ENCODE measurements at places on chromosomes 5 and 9.
A peak's percentile ranks its signal among the peaks of the same experiment; 100 is the strongest.

DNA sequence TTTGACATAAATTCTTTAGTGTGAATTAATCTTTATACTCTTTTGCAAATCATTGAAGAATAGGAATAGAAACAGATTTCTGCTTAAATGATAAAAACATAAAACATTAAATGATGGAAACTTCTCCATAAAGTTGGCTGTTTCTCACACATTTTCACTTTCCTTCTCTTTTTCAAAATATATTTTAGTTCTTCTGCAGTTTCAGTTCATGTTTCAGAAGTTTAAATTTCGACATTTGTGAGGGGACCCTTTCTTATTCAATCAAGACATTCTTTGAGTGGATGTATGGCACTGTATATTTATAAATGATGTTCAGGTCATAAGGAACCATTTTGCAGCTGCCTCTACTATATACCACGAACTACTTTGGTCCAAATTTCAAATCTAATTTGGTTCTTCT, 34.6 kb downstream of the TNFAIP8 start:
- DNase-seq, result no peak

DNA sequence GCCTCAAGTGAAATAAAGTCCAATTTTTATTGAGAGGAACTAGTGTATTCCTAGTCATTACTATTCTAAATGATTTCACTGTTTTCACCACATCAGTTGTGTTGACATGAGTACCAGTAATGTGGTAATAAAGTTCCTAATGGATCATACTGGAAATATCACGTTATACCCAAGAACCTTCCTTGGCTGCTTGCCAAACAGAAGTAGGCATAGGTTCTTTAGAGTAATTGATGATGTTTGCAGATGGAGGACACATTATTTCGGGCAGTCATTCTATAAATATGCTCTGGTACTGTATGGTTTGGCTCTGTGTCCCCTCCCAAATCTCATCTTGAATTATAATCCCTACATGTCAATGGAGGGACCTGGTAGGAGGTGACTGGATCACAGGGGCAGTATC, 15.1 kb downstream of the SNCAIP start:
- no peak for DNase-seq

DNA sequence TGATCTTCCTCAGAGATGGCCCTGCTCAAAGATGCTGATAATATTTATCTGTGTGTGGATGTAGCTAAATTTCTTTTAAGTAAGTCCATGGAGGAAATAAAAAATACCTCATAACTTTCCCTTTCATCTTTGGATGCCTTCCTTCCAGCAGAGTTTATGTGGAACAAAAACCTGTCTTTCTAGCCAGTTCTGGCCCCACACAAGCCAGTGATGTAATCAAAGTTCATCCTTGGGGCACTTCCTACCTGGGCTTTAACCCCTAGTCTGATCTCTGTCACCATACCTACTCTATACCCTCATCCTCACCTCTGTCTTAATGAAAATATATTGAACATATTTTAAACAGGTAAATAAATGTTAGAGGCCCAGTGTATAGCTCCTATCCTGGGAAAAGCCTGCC, 39.8 kb upstream of the RASGRF2 start:
- no peak for DNase-seq

- DNase-seq, result no peak
Observed at GRCh38 chr5:1923766-1924165, 41.0 kb upstream of the IRX4 start.

- no peak for DNase-seq
Observed at GRCh38 chr9:89738137-89738932, 133.5 kb downstream of the GADD45G start.

- no peak for DNase-seq
Observed at GRCh38 chr9:137302449-137303150, 529 bp upstream of the NRARP start.

DNA sequence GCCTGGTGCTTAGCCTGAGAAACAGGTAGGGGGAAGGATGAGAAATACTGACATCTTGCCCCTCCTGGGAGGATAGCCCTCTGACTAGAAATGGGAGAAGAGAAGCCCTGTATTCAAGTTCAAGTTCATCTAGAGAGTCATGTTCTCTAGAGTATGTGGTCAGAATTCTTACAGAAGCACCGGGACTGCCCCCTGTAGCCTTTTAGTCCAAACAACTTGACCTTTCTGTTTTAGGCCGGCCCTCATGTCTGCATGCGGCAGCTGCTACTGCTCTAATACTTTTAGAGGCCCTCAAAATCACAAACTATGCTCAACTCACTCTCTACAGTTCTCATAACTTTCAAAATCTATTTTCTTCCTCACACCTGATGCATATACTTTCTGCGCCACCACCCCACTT, 47.7 kb downstream of the PHAX start:
- DNase-seq, result no peak

DNA sequence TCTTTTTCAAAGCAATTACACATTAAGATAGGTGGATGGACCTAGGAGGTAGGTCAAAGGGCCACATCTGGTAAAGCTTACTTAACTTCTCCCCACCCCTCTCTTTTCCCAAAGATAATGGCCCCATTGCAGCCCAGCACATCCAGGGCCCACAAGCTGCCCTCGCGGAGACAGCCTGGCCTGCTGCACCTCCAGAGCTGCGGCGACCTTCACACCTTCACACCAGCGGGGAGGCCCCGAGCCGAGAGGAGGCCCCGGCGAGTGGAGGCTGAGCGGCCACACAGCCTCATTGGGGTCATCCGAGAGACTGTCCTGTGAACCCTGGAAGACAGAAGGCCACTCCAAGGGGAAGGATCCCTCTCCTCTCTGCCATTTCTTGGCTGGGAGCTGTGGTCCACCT, 66.5 kb downstream of the ENTREP1 start:
- no peak for DNase-seq

- DNase-seq, result peak; percentile 19
Observed at GRCh38 chr5:139512786-139513390, 30.3 kb upstream of the STING1 start.

DNA sequence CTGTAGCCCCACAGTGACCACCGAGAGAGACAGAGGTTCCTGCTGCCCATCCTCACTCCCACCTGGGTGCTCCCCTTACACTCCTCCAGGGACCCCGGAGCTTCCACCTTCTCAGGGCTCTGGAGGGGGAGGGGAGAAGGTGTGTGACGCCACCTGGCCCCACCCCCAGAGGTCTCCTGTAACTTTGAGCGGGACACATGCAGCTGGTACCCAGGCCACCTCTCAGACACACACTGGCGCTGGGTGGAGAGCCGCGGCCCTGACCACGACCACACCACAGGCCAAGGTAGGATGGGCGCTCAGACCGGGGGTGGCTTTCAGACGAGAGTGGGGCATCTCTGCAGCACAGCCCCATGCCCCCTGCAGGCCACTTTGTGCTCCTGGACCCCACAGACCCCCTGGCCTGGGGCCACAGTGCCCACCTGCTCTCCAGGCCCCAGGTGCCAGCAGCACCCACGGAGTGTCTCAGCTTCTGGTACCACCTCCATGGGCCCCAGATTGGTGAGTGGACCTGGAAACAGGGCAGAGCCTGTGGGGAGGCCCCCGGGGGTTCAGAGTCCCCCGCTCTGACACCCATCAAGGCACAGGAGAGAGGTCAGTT, 4.5 kb downstream of the MAMDC4 start:
- DNase-seq, result no peak

GRCh38 chr5:36001032-36001431, 9.8 kb upstream of the UGT3A1 start:
- DNase-seq, result no peak

GRCh38 chr5:9507974-9508373, 37.9 kb downstream of the SEMA5A start:
- no peak for DNase-seq

DNA sequence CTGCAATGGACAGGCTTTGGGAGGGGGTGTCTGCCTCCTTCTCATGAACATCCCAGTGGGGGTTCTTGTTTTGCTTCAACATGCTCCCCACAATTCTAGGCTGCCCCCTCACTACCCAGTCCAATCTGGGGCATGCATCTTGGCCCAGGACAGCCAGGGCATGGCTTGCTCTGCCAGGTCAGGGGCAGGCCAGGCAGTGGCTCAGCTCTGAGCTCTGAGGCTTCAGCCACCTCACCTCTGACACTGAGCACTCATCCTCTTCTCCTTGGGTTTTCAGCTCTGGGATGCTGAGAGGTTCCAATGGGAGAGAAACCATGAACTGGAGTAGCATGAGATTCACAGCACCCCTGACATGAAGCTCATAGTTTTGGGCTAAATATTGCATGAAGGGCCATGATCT, 11.8 kb downstream of the SLC25A48 start:
- DNase-seq, result no peak

DNA sequence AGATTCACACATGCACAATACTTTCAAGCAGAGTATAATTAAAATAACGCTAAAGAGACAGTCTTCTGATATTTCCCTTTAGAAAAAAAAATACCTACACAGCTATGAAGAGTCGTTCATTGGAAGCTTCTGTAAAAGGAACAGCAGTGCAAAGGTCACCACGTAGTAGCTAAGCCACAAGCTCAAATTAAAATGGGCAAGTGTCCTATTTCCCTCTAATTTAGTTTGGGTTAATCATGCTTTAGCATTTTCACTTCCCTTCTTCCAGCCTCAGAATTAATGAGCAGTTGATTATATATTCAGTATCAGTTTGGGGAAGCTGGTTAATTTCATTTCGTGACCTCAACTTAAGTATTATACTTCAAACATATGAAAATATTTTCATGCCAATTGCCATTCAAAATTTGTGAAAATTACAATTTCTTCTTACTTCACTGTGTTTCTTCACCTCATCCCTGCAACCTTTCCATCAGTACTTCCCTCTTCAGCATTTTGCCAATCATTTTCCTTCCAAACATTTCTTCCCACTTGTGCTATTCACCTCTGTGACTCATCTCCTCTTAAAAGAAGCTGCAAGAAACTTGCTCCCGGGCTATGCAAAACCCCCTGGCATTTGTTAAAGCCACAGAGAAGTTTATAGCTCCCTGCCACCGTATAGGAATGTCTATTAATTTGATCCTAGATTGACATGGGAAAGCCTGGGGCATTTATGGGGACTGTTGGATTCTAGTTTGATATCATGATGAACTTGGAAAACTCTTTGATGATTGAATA, 83.0 kb downstream of the DMRTA1 start:
- no peak for DNase-seq

DNA sequence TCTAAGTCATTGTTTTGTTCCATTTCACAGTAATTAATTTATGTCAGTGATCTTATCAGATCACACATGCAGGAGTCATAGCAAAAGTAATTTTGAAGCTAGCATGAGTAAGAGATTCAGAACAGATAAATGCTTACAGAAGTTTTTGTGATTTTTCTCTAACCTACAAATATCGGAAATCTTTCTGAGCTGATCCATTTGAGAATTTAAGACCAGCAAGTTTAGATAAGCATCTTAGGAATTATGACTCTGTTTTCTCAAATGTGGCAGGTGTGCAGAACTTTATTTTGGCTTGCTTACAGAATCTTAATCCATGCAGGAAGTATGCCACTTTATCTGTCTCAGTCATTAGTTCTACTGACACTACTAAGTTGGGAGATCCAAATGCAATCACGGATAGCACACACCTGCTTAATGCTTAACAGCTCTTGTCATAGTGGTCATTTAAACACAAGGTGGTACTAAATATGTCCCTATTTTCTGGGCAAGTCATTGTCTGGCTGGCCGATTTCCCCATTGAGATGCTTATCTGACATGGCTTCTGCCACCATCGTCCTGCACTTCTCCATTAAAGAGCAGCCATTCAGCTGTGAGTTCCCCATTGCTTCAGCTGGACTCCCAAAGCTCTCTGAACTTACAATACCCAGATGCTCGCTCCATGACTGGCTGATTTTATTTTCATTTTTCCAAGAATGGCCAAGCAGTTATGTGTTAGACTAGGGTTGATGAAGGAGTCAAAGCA, 305.4 kb upstream of the NUDT12 start:
- DNase-seq, result no peak

DNA sequence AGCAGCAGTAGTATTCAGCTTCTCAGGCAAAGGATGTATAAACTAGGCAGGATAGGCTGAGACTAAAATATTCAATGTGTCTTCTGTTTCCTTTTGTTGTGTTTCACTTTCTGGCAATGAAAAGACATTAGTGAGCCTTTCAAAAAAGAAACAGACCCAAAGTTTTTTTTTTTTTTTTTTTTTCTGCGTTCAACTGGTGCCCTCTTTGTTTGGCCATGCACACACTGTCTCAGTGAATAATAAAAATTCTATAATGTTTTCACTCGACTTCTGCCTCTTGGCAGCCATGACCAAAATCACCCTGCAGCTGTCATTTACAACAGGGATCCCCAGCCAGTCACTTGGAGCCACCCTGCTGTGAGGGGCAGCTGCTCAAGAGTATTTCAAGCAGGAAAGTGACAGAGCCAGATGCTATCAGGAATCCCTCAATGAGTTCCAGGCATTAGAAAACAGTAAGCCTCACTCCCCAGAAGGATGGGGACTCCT, 44.0 kb upstream of the MAN2A1 start:
- DNase-seq, result no peak

DNA sequence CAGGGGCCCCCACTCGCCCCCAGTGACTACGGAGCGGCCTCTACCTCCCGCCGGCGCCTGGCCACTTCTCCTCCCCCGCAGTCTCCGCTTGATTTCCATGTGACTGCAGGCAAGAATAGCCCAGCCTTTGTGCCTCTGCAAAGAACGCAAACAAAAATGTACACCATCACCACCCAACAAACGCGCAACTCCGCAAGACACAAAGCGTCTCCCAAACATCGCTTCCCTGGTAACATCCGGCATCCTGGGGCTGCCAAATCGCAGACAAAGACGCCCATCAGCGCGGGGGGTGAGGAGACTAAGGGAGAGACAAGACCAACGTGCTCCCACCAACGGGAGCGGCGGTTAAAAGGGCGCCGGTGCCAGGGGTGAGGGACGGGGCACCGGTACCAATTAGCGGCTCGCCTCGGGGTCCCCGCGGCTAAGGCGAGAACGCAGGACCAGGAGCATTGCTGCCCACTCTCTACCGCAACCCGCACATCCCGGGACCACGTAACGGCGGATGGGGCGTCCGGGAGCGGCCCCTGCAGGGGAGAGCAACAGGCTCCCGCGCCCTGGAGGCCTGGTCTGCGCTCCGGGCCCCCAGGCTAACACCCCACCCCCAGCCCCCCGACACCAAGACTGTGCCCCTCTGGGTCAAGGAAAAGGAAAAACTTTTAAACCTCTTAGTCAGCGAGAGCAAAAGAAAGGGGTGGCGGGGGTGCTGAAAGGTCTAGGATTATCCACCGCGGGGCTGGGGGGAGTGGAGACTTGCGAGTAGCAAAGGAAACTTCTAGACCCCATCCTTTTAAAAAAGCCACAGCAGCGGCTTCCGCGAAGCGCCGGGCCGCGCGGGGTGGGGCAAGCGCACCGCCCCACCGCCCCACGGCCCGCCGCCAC, 885 bp downstream of the MPDZ start:
- no peak for DNase-seq

DNA sequence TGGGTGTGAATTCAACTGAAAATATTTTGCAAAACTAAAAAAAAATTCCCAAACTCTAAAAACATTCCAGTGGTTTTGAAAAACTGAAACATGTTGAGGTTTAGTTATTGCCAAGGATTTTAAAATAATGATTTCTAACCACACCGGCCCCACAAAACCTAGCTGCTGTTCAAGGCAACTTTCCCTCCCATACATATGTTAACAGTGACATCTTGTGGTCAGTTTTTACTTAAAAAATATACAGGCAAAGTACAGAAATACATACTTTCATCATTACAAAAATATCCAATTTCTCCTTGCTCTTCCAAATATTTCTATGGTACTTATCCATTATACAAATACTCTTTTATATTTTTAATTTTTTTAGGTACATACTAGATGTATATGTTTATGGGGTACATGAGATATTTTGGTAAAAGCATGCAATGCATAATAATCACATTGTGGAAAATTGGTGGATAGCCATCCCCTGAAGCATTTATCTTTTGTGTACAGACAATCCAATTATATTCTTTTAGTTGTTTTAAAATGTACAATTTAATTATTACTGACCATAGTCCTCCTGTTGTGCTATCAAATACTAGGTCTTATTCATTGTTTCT, 34.4 kb upstream of the MRPS30 start:
- no peak for DNase-seq

Measured in inflammatory macrophage treated with lipopolysaccharide for 1 hour (primary cell).